ENCODE measurements at places on chromosomes 5 and 9. TPM values are rescaled to one million over a fixed set of nuclear protein-coding genes. Genes with fewer than 3 reads are reported as not detected.

The PRSS3 gene
- 14.8 TPM for total RNA-seq

The ALDOB gene
- not detected for total RNA-seq

The PPP1R26 gene
- total RNA-seq: 15.6 TPM

The IFNA21 gene
- total RNA-seq: not detected

The CMBL gene
- 19.8 TPM for total RNA-seq
